MM.1S (cell line): ENCODE measurements at places on chromosomes 1 and 21.
A peak's percentile ranks its signal among the peaks of the same experiment; 100 is the strongest.

DNA sequence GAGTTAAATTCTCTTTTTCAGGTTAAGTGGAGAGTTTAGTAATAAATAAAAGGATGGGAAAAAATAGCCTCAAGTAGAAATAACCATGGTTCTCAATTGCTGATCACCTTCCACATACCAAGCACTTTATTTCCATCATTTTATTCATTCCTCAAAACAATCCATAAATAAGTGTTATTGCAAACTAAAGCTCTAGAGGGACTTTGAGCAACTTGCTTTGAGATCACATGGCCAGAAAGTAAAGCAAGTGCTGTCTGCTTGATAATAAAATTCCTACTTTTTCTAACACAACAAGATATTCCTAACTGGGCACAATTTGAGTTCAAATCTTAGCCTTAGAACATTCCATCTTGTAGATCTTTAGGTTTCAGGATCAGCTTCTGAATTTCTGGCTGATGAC lies 97.1 kb upstream of the C1orf87 start:
- no peak for DNase-seq

DNA sequence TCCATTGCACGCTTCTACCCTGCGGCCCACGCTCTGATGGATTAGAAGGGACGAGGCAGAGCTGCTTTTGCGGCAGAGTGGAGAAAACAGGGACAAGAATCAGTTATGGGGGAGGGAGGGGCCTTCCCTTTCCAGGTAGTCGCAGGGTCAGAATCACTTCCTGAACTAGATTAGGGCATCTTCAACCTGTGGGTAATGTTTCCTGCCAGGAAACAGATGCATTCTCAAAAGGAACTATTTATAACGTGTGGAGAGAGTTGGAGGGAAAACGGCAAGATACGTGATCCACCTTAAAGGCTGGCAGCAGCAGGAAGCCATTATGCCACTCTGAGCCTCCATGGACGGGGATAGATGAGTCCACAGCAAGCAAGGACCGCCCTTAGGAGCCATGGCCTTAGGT lies 59.9 kb upstream of the CNTN2 start:
- DNase-seq, result no peak

DNA sequence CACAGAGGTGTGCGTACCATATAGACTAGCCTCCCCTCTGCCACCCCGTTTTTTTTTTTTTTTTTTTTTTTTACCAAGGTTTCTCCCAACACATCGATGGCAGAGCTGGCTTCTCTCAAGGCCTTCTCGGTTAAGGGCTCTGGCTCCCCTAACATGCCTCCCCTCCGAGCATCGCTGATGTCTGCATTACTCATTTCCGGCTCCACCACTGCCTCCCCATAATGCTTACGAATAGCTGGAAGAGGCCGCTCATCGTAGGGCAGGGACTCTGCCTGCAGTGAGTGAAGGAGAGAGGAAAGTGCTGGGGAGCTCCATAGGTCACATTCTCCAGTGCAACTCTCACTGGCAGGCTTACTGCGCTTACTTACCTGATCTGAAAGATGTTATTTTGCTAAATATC lies 20.6 kb downstream of the CEP104 start:
- no peak for DNase-seq

DNA sequence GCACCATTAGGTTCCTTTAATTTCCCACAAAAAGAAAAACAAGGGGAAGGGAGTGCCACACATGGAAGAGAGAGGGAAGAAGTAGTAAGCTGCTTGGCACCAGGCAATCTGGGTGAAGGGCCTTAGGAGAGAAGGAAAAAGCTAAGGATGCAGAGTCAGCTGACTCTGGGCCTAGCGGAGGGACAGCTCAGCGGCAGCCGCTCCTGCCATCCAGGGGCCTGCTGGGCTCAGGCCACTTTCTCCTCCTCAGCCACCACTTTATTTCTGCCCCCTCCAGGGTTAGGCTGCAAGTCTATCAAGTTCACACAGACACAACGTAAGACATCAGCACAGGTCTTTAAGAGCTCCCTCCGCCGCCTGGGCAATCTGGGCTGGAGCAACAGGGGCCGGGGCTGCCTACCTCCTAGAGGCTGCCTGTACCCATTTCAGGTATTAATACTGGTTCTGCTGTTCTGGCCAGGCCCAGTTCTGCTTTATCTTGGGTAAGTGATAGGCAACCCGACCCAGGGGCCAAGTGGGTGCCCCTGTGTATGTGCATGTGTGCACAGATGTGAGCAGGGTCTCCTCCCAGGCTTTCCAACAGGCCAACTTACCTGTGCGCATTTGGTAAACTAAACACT lies 53.6 kb downstream of the SLC45A1 start:
- DNase-seq, result no peak

- DNase-seq, result peak; percentile 37
Observed at GRCh38 chr1:37995751-37996345, 6.0 kb upstream of the SF3A3 start.

- no peak for DNase-seq
Observed at GRCh38 chr1:201280884-201281283, 2.4 kb upstream of the PKP1 start.

- DNase-seq, result no peak
Observed at GRCh38 chr1:19327301-19327700, 15.2 kb downstream of the SLC66A1 start.

DNA sequence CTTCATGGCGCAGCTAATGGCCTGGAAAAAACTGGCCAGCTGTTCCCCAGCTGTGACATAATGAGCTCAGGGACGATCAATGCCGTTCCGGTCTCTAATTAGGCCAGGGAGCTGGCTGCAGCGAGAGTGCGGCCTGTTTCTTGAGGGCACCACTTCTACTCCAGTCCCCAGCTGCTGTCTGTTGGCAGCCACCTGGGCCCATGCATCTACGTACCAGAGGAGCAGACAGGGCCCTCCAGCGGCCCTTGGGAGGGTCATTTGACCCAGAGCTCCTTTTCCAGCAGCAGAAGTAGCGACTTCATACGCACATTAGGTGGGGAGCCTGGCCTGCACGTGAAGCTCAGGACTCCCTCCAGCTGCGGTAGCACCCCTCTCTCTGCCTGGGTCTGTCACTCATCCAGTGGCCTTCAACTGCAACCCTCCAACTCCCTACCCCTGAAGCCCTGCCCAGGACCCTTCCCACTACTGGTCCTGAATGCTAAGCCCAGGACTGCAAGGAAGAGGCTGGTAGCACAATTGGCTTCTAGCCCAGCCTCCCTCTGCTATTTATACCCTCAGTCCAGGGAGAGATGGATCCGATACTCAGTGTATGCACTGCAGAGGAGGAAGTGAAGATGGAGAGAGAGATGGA lies 9.1 kb upstream of the GPR61 start:
- DNase-seq, result no peak

GRCh38 chr1:57600424-57600823 lies 176.6 kb upstream of the DAB1 start:
- DNase-seq, result no peak
